ENCODE measurements at places on chromosomes 13 and 19.

DNA sequence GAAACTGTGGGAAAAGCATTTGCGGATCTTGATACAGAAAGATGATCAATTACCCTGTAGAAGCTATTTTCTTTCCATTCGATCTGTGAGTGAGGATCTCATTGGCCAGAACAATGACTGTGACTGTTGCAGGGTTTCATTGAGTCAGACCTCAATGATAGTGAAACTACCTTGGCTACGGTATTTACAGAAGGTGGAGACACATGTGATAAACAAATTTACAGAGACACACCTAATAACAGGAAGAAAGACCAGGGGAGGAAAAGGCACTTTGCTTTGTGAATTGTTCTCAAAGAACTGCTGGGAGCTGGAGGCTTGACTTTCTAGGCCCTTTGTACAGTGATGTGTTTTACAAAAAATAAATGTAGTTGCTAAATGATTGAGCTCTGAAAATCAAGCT is 19.9 kb upstream of the ARGLU1 start:
- DNase-seq: no peak

- no peak for DNase-seq
Measured at GRCh38 chr19:46723023-46723461, 6.1 kb upstream of the PRKD2 start.

DNA sequence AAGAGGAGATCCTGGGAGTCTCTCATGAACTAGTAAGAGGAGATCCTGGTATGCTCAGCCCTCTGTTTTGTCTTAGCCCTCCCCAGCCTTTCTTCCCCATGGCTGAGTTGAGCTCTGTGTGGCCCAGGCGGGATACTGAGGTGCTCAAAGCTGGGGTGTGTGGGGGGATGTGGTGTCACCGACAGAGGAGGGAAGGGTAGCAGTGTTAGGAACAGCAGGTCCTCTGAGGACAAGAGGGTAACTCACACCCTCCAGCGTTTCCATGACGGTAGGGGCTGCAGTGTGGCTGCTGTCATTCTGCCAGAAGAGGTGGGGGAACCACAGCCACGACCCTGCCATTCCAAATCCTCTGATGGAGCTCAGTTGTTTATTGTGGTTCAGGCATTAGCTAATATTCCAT is 691 bp downstream of the KIR2DL4 start:
- DNase-seq: no peak

DNA sequence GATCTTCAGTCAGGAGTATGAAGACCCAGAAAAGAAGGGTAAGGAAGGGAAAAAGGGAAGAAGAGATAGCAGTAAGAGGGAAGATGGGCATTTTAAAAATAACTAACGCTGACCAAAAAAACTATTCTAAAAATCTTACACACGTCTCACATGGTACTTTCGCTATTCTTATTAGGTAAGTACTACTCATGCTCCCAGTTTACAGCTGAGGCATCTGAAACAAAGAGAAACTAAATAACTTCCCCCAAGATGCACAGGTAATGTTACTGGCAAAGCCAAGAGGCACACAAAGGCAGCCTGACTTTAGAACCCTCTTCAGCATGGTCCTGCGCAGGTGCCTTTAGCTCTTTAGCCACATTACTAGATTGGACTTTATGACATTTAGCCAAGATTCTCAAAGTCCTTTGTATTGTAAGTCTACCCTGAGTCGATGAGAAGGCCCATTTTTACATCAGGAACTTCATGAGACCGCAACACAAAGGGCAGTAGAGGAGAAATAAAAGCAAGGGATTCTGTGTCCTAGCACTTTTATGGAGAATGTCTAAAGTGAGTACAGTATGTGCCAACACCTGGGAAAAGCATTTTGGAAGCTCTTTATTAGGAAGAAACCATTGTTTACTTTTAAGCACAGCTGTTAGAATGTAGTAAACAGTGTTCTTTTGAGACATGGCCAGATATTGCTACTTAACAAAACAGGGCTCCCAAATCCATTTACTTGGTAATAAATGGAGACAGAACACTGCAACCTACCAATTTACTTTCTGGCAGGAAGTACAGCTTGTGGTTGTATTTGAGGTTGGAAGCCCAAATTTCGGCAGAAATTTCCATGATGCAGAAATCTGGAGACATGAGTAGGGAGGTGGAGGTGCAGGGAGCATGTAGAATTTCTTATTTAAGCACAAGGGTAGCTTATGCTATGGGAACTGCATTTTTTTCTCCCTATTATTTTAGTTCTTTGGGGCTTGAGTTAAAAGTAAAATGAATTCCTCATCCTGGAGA is 250.7 kb downstream of the KCTD12 start:
- DNase-seq: no peak

DNA sequence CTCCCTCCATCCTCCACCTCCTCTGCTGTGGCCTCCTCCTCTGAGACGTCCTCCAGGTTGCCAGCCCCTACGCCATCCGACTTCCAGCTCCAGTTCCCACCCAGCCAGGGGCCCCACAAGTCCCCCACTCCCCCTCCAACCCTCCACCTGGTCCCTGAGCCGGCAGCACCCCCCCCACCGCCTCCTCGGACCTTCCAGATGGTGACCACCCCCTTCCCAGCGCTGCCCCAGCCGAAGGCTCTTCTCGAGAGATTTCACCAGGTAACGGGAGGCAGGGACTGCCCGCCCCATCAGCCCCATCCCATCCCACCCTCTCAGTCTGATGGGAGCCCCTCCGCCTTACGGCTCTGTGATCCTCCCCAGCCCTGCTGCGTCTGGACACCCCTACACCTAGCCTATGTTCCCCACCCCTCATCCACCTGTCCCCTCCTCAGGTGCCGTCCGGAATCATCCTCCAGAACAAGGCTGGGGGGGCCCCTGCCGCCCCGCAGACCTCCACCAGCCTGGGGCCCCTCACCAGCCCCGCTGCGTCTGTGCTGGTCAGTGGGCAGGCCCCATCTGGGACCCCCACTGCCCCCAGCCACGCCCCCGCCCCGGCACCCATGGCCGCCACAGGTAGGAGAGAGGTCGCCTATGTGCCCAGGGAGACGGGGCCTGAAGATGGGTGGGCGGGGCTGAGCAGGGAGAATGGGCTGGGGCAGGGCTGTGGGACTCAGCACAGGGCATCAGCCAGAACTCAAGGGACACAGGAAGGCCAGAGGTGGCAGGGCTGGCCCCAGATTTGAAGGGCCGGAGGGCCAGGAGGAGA is 18.6 kb upstream of the EHD2 start:
- DNase-seq: no peak

DNA sequence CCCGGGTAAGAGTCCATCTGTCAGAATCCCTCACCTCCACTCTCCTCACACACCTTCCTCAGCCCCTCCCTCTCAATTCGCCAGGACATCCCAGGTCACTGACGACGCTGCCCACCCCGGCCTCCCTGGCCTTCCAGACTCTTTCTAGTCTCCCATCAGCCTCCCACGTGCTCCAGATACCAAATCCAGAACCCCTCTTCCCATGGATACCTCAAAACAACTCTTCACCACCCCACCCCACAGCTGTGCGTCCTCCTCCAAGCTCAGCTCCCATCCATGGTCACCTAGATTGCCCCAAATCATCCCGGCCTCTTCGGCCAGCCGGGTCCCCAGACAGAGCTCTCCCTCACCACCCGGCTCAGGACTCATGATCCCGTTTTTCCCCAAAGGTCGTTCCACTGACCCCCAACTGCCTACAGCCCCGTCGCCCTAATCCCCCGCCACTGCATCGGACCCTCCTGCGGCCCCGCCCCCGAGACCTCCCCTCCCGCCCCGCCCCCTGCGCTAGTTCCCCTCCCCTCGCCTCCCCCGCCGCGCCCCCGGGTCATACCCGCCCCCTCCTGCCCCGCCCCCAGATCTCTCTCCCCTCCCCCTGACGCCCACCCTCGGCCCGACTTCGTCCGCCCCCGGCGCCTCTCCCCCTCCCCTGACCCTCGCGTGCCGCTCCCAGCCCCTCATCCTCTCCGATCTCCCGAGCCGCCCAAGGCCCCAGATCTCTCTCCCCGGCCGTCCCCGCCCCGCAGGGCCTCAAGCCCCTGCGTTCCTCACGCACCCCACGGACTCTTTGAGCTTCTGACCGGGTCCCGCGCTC is 546 bp downstream of the UBXN6 start:
- DNase-seq: peak; percentile 41

GRCh38 chr19:3375221-3376090 is 9.1 kb downstream of the NFIC start:
- DNase-seq: no peak

GRCh38 chr13:107734891-107735625 is 480.3 kb downstream of the LIG4 start:
- no peak for DNase-seq

GRCh38 chr19:4373601-4374497 is 26.5 kb downstream of the SH3GL1 start:
- DNase-seq: no peak

DNA sequence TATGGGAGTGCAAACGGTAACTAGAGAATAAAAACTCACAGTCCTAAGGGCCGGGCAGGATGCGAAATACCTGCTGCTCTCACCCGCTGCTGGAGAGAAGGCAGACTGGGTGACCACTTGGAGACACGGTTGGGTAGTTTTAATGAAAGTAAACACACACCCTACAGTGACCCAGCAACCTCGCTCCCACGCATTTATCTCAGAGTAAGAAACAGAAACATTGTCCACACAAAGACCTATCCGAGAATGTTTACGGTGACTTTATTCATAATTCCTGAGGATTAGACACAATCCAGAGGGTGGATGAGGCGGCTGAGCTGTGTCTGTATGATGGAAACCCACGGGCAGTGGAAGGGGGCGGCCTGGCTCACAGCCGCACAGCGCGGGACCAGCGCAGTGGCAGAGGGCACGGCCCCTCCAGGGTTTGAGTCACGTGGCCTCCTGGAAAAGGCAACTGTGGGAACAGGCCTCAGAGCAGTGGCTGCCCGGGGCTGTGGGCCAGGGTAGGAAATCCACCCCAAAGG is 73.5 kb upstream of the C13orf46 start:
- DNase-seq: no peak

- peak; percentile 69 for DNase-seq
Measured at GRCh38 chr19:19642506-19643157, 825 bp downstream of the GMIP start.

DNA sequence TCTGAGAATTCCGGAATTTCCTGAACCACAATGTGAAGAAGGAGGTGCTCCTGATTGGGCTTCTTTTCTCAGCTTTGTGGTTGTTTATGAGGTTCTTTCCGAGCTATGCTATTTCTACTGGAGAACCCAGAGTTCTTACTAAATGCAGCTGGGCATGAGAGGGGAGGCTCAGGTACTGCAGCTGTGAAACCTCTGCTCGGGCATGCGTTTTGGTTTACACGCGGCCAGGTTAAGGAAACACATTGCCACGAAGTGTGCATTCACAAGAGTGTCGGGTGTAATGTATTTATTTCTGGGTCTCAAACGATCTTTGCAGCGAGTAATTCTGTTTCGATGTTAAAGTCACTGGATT is 661 bp upstream of the MIR17HG start:
- peak; percentile 56 for DNase-seq

- peak; percentile 34 for DNase-seq
Measured at GRCh38 chr19:49472936-49473335, 1.1 kb upstream of the FLT3LG start.

DNA sequence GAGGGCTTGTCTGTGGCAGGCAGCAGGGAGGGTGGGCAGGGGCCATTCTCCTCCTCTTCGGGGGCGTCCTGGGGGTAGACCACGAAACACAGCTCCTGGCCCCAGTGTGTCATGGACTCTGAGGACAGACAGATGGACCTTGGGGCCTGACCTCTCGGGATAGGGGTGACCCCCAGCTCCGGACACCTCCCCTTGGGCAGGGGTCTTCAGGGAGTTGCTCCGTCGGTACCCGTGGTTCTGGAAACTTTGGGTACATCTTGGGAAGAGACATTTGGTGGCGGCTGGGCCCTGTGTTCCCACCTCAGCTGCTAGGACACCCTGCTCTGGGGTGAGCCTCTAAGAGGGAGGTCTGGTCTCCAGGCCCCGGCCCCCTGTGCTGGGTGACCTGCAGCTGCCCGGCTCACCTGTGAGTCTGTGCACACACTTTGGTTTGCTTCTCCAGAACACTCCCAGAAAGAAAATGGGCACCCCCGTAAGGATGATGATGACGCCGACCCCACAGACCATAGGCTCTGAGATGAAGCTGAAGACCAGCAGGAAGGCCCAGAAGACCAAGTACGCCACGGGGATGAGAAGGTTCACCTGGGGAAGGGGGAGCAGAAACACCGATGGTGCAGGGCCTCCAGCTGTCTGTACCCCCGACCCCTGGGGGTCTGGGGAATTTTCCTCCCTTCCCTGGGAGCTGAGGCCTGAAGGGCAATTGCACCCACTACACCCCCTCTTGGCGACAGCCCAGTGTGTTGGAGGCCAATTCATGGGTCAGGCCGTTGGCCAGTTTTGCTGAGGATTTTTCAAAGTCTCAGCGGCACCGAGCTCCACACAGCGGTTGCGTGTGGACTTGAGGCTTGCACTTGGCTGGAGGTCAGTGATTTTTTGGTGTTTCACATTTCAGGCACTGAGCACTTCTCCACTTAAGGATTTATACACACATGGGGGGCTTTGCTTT is 15.0 kb downstream of the LRP3 start:
- no peak for DNase-seq

DNA sequence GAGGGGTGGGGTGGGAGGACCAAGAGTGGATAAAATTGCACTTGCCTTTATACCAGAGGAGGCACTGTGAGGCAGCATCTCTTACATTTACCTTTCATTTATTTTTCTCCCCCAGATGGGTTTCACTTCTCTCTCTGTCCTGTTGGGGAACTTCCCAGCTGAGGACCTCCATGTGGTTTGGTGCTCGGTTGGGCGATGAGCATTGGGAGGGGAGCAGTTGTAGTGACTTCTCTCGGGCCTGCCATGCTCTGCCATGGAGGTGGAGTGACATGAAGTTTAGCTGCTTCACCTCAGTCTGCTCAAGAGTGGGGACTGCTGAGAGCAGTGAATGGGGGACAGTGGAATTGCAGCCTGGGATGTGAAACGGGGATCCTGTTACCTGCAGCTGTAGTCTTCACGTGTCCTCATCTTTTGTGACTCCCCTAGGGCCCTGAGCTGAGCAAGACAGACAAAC is 23.1 kb upstream of the CXCL17 start:
- no peak for DNase-seq

GRCh38 chr13:94414708-94415107 is 64.8 kb downstream of the DCT start:
- no peak for DNase-seq

GRCh38 chr13:44148159-44148914 is 225.3 kb upstream of the SERP2 start:
- no peak for DNase-seq

DNA sequence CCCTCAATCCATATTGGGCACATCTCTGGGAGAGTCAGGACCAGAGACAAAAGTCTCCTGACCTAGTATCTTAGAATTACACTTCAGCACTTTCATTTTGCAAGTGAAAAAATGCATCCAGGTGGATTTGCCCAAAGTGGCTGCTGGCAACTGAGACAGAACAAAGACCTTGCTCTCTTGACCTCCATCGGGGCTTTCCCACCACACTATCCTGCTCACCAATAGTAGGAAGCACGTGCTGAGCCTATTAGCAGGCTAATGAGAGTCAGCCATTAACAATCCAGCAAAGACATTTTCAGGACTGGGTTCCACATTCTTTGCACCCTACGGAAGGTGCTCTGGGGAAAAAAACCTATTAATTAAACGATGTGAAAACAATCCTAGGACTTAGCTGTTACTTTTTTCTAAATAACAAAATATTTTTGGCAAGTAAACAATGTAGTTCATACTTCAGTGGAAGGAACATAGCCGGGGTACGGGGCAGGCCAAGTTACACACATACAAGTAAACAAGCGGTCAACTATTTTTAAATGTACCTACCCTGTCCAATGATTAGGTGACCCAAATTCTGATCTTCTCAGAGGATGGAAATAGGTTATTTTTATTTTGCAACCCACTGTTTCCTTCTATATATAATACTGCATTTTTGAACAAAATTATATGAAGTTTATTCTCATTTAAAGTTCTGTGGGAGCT is 78.6 kb downstream of the CDADC1 start:
- no peak for DNase-seq

Data from activated CD4-positive, alpha-beta T cell treated with anti-CD3 and anti-CD28 coated beads, Interleukin-2, amount 50 U/mL, for 48 hours (primary cell).